Stimulated activated CD4-positive, alpha-beta T cell treated with anti-CD3 and anti-CD28 coated beads, Interleukin-4, amount 100 ng/mL, for 1 hour (primary cell): ENCODE measurements at places on chromosomes 12 and 14.

GRCh38 chr12:52580496-52580895 is 6.9 kb upstream of the KRT74 start:
- no peak for DNase-seq

DNA sequence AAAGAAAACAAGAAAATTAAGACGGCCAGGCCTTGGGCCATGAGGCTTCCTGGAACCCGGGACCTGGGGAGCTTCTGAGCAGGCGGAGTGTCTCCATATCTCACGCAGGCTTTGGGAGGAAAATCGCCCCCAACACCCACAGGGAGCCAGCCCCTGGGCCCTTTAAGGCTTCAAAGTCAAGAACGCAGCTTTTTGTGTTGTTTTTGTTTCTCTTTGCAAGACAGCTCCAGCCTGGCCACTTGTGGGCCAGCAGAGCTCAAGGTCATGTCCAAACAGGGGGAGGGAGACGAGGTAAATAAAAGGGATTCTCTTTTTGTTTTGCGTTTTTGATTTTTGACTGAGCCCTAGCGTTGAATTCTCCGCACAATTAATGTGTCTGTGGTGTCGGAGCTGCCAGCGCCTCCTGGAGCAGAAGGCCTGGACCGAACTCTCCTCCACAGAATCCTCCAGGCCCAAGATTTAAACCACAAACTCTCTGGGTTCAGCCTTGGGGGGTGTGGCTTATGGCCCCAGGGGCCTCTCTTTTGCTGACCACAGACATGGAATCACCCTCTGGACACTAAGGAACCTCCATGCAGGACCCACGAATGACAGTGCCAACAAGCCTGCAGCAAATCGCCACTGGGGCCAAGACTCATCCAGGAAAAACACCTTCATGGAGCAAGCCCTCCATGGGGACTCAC is 8.2 kb downstream of the SCARB1 start:
- no peak for DNase-seq

DNA sequence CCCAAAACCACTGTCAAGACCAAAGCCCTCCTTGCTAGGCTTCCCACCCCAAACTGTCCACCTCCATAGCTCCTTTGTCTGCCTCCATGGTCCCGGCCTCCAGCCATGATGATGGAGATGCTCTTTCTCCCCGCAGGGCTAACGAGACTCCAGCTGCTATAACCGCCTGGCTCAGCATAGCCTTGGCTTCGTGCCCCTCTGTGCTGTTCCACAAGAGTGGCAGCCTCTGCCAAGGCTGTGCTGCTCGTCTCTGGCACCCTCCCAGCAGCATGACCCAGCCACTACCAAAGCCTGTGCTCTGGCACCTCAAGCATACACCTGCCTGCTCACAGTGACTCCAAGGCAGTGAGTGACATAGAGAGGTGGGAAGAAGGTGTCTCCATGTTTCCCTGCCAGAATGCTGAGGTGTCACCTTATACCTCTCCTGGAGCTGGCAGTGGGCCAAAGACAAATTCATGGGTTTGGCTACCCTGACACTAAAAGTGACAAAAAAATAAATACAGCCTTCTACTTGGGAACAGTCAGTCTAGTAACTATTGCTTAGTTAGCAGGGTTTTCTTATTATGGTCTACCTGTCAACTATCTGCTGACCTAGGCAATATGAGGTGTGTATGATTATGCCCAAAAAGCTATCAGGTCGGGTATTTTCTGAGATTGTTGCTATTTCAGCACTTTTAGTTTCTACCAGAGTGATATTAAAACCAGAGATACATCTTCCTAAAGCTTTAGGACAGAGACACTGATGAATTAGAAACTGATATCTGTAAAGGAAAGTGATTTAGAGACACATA is 16.1 kb upstream of the KRT73 start:
- DNase-seq: no peak

GRCh38 chr12:14283489-14284144 is 81.9 kb upstream of the ATF7IP start:
- DNase-seq: no peak

DNA sequence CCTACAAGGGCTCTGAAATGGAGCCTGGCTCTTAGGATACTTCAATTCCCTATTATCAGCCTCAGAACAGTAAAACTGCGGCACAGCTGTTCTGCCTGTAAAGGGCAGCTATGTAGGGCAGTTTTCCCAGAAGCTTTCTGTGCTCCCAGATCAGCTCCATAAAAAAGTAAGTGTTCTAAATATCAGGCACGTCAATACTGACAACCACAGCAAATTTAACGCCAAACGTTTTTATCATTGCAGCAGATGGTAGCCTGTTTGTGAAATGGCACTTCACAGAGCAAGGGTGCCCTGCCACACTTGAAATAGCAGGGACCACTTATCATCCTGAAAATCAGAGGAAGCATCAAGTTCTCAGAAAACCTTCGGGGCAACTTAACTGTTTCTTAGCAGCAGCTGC is 54.8 kb upstream of the PTHLH start:
- no peak for DNase-seq

GRCh38 chr12:91316161-91316906 is 133.7 kb upstream of the DCN start:
- DNase-seq: no peak

DNA sequence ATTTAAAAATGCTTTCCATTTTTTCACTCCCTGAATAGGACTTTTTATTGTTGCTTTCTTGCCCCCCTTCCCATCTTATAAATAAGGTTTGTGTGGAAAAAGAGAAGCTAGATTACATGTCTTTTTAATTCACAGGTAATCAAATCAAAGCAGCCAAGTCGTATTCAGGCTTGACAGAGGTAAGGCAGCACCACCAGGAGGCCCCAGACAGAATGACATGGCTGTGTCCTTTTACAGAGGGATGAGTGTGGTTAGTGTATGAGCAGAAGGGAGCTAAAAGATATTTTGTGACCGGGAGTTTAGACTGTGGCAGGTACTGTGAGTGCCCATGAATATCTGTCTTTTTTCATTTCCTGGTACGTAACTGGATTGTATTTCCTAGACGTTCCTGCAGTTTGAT is 596.1 kb downstream of the ETNK1 start:
- no peak for DNase-seq

- no peak for DNase-seq
These were observed 32.3 kb downstream of the FRS2 start for GRCh38 chr12:69502345-69503081.

DNA sequence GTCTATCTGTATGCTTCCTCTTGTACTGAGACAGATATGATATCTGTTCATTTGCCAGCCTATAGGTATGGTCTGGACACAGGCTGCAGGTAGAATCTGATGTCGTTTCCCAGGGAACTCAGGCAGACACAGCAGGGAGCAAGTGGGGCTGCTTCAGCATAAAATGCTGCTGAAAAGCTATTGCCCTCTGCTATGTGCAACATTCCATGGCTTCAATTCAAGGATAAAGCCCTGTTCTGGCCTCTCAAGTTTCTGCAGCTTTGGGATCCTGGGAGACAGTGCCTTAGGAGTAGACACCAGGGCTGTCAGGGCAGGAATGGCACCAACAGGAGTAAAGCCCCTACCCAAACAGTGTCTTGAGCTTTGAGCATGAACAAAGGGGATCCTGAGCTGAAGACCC is 173.5 kb downstream of the SLC41A2 start:
- DNase-seq: no peak

- DNase-seq: no peak
These were observed 83.3 kb upstream of the SLC38A4 start for GRCh38 chr12:46908936-46909635.

DNA sequence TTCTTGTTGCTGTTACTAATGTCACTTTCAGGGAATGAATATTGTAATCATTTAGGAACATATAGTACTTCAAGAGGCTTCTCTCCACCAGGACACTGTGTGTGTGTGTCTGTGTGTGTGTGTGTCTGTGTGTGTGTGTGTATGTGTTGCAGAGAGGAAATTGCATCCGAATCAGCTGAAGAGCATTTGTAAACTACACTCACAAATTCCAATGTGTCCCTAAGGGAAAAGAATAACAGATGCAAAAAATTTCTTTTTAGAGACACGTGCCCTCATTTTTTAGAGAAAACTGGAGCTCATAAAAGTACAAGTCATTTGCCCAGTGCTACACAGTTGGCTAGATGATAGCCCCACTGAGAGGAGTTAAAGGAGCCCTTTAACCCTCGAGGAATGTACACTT is 168.8 kb downstream of the ANO4 start:
- DNase-seq: no peak

DNA sequence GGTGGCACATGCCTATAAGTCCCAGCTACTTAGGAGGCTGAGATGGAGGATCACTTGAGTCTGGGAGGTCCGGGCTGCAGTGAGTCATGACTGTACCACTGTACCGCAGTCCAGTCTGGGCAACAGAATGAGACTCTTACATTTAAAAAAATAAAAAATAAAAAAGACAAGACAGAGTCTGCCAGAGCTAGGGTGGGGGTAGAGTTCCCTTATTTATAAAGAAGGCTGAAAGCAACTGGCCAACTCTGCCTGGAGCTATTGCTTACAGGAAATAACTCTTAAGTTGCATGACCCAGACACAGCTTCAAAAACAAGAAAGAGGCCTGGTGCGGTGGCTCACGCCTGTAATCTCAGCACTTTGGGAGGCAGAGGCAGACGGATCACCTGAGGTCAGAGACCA is 31.5 kb downstream of the NUMB start:
- DNase-seq: no peak

DNA sequence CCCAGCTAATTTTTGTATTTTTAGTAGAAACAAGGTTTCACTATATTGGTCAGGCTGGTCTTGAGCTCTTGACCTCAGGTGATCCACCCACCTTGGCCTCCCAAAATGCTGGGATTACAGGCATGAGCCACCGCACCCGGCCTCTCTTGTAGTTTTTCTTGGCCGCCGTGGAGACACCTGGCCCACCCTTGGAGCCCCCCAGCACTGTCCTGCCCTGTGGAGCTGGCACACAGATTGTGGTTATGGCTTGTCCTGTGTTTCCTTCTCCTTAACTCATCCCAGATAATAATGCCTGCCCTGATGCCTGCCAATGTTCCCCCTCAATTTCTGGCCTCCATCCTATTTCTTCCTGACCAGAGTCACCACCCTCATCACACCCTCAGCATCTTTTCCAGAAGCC is 57.9 kb downstream of the CHGA start:
- no peak for DNase-seq

- no peak for DNase-seq
These were observed 26.8 kb downstream of the EMP1 start for GRCh38 chr12:13223179-13223804.

DNA sequence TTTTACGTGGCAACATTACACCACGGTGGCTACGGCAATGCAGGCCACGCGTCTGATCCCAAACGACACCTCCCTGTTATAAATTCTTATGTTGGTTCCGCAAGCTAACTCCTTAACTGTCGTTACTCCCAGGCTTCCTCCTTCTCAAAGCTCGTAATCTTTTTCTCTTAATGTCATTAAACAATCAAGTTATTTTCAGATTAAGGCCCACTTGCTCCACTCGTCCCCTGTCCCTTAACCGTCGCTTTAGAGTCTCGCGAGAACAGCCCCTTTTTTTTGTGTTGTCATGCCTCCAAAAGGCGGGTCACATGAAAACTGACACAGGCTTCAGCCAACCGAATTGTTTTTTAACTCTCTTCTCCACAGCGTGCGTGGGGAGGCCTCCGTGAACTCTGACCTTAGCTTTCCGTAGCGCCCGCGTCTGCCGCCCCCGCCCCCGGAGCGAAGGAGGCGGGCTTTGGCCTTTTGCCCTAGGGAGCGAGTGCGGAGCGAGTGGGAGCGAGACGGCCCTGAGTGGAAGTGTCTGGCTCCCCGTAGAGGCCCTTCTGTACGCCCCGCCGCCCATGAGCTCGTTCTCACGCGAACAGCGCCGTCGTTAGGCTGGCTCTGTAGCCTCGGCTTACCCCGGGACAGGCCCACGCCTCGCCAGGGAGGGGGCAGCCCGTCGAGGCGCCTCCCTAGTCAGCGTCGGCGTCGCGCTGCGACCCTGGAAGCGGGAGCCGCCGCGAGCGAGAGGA is at the start of gene CAND1:
Gene CAND1, plus strand, starts transcription at position 463 of the 737 bp plus-strand sequence. CDS start 360 bp downstream, outside the sequence.
- DNase-seq: peak; percentile 95

GRCh38 chr14:105376521-105377440 is 21.6 kb upstream of the TEX22 start:
- DNase-seq: no peak

DNA sequence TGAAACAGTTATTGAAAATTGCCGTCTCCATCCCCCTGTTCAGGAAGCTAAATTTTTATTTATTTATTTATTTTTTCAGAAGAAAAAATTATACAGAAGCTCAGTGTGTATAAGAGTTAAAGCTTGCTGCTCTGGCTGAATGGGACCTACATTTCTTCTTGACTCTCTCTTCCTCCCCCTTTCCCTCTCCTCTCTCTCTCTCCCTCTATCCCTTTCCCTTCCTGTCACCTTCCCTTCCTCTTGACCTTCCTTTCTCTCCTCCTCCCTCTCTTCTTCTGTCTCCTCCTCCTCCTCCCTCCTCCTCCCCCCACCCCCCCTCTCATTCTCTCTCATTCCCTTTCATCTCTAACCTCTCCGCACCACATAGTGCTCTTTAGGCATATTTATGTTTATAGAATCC is 39.1 kb downstream of the APAF1 start:
- no peak for DNase-seq

GRCh38 chr14:76647697-76648298 is 113.5 kb upstream of the VASH1 start:
- DNase-seq: no peak

DNA sequence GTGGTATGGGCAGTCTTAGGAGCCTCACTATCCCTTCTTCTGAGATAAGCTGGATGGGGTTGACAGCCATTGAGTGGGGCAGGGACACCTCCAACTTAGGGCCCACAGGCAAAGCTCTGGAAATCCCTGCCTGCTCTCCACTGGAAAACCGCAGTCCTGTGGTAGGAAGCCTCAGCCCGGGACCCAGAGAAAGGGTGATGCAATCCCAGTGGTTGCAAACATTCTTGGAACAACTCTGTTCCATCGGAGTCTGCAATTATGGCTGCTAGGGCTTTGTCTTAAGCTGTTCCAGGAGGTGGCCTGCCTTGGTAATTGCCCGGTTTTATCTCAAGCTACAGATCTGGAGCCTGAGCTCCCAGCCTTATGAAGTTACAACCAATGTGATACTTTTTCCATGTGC is 133.4 kb downstream of the DICER1 start:
- DNase-seq: no peak

DNA sequence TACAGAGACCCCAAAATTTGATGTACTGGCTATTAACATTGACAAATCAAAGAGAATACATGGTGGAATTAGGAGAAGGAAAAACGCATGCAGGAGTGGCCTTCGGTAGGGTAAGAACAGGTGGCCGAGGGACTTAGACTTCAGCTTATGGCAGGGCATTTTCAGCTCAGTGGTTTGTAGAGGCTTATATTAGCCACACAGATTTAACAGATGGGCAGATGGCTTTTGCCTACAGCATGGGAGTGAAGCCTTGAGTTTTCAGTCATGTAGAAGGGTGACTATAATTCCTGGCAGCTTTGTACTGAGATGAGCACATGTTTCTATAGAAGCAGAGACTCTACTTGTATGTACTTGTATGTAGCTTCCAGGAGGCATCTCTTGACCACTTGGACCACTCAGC is 40.9 kb upstream of the PLEKHA5 start:
- no peak for DNase-seq
